ENCODE measurements at places on chromosomes 12 and 14.

DNA sequence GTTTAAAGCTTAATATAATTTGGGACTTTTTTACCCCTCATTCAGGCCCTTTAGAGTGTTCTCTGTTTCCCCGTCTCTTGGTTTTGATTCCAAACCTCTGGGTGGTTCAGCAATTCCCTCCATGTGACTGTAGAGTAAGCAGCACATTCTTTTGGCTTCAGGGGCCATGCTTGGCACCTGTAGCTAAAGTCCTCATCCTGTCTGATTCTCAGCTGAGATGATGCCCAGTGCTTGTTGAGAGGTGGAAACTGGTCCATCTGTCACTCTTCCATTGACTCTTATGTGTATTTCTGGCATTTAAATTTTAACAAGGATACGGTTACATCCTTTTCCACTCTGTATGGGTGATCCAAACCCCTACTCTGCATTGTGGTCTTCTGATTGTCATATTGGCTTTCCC lies 127.1 kb downstream of the DIO2 start:
- DNase-seq, result no peak

- DNase-seq, result no peak
Measured at GRCh38 chr12:50051101-50051806, 6.1 kb upstream of the ASIC1 start.

DNA sequence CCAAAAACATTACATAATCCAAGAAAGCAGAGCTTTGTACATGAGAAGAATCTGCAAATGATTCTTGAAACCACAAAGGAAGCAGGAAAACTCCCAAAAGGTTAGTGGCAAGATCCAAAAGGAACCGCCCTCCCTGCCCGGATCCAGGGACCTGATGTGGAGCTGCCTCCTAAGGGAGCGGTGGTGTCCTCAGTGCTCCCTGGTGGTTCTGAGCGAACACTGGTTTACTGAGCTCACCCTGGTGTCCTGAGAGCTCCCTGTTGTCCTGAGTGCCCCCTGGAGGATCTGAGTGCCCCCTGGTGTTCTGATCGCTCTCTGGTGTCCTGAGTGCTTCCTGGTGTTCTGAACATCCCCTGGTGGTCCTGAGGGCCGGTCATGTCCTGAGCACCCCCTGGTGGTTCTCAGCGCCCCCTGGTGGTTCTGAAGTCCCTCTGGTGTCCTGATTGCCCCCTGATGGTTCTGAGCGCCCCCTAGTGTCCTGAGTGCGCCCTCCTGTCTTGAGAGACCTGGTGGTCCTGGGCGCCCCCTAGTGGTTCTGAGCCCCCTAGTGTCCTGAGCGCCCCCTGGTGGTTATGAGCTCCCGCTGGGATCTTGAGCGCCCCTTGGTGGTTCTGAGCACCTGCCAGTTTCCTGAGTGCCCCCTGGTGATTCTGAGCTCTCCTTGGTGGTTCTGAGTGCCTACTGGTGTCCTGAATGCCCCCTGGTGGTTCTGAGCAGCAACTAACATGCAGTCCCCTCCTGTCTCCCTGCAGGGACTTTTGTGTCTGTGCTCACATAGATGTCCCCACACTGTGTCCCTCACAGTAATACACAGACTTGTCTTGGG lies 891.1 kb downstream of the TMEM121 start:
- DNase-seq, result peak; percentile 94

- no peak for DNase-seq
Measured at GRCh38 chr14:104281768-104282301, 143.4 kb downstream of the KIF26A start.

DNA sequence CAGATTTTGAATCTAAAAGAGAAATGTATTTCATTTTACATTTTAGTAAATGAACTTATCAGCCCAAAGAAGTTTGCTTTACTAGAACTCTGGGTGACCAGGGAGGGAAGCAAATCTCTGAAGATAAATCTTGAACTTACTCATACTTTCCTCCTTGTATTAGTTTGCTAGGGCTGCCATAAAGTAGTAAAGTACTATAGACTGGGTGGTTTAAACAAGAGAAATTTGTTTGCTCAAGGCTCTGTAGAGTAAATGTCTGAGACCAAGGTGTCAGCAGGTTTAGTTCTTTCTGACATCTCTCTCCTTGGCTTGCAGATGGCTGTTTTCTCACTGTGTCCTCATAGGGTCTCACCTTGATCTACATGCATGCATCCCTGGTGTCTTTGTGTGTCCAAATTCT lies 926.0 kb downstream of the DIO2 start:
- no peak for DNase-seq

GRCh38 chr14:75127903-75128595 lies 1.2 kb upstream of the NEK9 start:
- no peak for DNase-seq

DNA sequence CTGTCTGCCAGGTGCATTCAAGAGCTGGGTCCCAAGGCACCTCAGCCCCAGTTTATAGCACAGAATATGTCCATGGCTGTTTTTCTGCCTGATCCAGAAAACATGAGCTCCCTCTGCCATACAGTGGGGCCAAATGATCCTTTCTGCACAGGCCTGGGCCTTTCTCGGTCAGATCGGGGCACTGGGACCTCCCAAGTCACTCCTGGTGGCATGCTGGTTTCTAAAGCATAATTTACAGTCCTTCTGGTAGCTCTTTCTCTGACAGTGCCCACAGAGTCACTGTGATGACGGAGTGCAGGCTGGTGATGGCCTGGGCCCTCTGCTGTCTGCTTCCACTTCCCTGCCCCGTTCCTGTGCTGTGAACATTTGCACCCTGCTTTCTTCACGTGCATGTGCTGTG lies 99.2 kb downstream of the ADGRD1 start:
- DNase-seq, result no peak

- DNase-seq, result peak; percentile 52
Measured at GRCh38 chr12:54984658-54985376, at the start of gene TESPA1. TSS of gene TESPA1 (minus strand) at chr12:54984762. CDS start at chr12:54974562, 10,200 bp downstream.

GRCh38 chr12:57592551-57593165 lies 1.7 kb downstream of the PIP4K2C start:
- no peak for DNase-seq

- DNase-seq, result no peak
Measured at GRCh38 chr12:27974735-27975221, 2.2 kb upstream of the PTHLH start.

- DNase-seq, result no peak
Measured at GRCh38 chr14:68418174-68419118, 374.4 kb downstream of the ZFP36L1 start.

GRCh38 chr12:103809154-103809553 lies 31.9 kb downstream of the NT5DC3 start:
- DNase-seq, result no peak

DNA sequence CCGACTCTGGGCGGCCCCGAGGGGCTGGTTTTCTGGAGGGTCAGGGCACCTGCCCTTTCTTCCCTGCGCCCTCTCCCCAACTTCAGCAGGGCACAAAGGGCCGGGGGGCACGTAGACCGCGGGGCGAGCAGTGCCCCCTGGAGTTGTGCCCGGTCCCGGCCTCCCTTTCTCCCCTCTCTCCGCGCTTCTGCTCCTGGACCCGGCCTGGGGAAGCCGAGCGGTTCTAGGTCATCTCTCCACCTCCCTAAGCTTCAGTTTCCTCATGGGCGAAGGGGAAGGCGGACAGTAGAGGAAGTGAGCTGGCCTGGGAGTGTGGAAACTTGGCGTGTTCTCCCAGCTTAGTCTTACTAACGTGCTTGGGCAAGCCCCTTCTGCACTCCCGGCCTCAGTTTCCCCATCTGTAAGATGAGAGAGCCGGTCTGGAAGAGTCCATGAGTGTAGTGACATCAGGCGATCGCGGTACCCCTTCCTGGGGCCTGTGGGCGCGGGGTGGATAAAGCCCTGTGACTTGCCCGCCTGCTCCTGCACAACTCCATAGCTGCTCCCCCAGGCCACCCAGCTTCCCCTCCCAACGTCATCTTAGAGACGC lies 158.6 kb upstream of the PARP11 start:
- no peak for DNase-seq

- DNase-seq, result no peak
Measured at GRCh38 chr12:89575374-89575773, 49.5 kb upstream of the POC1B start.

DNA sequence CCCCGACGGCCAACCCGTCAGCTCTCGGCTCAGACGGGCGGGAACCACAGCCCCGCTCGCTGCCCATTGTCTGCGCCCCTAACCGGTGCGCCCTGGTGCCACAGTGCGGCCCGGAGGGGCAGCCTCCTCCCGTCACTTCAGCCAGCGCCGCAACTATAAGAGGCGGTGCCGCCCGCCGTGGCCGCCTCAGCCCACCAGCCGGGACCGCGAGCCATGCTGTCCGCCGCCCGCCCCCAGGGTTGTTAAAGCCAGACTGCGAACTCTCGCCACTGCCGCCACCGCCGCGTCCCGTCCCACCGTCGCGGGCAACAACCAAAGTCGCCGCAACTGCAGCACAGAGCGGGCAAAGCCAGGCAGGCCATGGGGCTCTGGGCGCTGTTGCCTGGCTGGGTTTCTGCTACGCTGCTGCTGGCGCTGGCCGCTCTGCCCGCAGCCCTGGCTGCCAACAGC lies at the start of gene WNT1:
WNT1 (plus strand) TSS at position 32 of the 450 bp plus-strand sequence; CDS start at position 361, 329 bp downstream.
- no peak for DNase-seq

DNA sequence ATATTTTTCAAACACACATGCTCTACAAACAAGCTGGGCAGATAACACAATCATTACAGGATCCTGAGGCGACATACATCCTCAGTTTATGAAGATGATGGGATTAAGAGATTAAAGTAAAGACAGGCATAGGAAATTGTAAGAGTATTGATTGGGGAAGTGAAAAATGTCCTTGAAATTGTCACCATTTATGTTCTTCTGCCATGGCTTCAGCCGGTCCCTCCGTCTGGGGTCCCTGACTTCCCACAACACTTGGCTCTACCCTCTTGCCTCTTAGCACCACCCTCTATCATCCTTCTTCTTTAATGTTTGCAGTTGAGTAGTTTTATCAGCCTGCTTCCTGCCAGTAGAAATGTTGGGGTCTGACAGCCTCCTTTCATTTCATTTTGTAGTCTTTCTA lies 244.4 kb downstream of the DAD1 start:
- no peak for DNase-seq

DNA sequence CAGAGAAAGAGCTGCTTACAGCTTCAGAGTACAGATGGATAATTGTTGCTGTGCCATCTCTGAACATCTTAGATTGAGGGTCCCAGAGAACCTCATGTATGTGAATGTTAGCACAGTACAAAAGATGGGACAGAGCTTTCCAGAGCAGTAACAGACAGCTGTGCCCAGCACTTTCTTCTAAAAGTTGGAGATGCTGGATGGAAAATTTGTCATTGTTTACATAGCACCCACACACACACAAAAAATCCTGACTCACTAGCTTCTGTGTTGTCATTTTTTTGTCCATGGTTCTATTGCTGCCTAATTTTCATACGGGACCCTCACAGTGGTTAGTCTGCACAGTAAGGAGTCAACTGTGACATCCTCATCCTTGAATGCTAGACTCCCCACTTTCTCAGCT lies 374.7 kb downstream of the DIO2 start:
- DNase-seq, result no peak

All from stimulated activated CD4-positive, alpha-beta T cell treated with anti-CD3 and anti-CD28 coated beads, Interleukin-1b, Interleukin-23, amount 100 ng/mL, for 1 hour (primary cell).